Left cardiac atrium (tissue), 4 donors: ENCODE measurements at places on chromosomes 11 and 22.
A peak's percentile ranks its signal among the peaks of the same experiment; 100 is the strongest.

DNA sequence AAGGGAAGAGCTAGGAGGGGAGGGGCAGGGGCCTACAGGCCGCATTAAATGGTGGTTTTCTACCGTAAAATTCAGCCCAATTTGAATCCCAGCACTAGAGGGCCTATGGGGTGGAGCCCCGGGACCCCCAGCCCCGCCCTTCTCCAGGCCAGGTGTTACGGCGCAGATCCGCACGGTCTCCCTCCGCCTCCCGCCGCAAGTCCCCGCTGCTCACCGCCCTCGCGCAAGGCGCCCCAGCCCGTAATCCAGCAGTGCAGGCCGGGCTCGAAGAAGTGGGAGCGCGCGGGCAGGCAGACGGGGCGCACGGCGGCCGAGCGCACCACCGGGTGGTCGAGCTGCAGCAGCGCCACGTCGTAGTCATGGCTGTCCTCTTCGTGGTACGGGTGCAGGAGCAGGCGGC, 17.3 kb downstream of the KCTD17 start:
- DNase-seq: no peak

DNA sequence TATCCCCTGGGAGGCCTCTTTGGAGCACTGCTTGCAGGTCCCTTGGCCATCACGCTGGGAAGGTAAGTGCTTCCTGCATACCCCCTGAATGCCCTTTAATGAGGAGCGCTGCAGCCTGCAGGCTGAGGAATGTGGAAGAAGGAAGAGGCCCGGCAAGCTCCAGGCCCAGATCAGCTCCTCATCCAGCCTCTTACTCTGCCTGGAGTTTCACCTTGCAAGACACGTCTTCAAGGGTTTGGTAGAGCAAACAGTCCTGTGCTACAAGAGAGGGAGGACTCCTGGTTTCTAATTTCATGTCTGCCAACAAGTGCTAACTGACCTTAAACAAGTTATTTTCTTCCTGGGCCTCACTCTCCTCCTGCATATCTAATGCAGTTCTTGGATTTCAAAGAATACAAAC, 10.9 kb downstream of the SLC2A11 start:
- no peak for DNase-seq

GRCh38 chr11:60821827-60822599, 19.9 kb upstream of the CCDC86 start:
- DNase-seq: no peak

GRCh38 chr11:70606248-70606950, 208.1 kb downstream of the CTTN start:
- no peak for DNase-seq

DNA sequence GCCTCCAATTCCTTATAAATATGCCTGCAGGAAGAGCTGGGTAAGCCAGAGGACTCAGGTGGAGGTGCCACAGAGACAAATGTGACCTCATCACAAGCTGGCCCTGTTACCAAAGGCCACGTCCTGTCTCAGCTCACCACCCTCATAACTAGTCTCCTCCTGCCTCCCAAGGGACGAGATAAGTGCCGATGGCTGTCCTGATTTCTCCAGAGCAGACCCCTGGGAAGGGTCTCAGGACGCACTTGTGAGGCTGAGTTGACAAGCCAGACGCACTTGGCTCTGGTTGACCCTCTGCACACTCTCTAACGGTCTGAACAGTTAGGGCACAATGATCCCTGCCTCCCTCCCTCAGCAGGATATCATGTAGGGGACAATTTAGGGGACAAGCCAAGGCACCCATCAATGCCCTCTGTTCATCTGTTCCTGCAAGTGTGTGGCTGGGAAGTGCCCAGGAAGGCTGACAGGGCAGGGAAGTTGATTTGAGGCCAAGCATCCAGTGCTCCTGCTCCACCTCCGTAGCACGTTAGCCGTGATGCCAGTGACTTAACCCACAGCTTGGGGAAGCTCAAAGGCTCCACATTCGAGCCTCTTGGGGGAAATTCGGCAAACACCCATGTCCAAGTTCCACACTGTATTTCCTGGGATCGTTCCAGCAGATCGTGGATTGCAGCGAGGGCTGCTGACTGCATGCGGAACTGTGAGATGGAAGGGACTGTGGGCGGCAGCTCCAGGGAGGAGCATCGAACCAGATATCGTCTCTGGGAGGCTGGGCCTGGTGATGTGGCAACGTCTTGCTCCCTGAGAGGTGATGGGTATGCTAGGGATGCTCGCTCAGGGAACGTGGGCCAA, 2.8 kb downstream of the SMIM38 start:
- DNase-seq: peak; percentile 51

- no peak for DNase-seq
Measured at GRCh38 chr22:28034145-28034759, 115.2 kb upstream of the PITPNB start.

DNA sequence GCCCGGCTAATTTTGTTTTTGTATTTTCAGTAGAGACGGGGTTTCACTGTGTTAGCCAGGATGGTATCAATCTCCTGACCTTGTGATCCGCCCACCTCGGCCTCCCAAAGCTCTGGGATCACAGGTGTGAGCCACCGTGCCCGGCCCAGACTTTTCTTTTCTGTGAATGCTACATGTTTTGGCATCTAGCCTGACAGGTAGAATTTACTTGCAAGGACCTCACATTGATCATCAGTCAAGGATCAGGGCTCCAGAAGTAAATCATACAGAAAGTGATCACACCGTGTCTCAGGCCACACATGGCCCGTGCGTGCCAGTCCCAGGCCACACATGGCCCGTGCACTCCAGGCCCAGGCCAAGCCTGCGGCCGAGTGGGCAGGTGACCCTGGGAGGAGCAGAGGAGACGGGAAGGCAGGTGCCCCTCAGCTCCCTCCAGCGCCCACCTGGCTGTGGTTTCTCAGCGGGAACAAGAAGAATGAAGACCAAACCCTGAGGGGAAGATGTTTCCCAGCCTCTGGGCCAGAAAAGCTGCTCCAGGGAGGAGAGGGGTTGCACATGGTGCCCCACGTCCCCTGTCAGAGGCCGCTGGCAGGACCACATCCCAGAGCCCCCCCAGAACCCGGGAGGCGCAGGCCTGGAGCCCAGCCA, 76.2 kb downstream of the BRD1 start:
- DNase-seq: no peak

DNA sequence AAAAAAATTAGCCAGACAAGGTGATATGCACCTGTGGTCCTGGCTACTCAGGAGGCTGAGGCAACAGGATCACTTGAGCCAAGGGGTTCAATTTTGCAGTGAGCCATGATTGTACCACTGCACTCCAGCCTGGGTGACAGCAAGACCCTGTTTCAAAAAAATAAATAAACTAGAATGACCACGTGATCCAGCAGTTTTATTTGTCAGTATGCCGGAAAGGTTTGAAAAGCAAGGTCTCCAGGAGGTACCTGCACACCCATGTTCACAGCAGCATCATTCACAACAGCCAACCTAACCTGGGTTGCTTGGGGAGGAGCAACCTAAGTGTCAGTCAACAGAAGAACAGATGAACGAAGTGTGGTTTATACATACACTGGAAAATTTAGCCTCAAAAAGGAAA, 78.7 kb upstream of the SEPTIN5 start:
- DNase-seq: no peak

GRCh38 chr11:123193742-123194141, 1.3 kb downstream of the CLMP start:
- DNase-seq: no peak

DNA sequence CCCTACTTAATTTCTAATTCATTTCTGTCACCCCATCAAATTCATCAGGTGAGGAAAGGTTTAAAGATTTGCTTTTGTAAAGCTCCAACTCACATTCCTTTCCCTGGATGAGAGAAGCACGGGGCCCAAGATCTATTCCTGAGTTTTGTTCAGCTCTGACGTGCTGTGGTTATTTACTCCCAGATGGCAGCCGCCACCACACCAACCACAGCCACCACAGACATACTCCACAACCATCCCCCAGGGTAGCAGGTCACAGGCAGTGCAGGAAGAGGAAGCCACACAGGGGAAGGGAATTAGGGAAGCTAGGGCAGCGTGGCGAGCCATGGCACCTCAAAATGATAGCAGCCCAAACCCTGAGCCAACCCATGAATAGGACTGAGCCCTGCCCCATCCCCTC, 63.5 kb upstream of the CSNK2A3 start:
- peak; percentile 44 for DNase-seq

DNA sequence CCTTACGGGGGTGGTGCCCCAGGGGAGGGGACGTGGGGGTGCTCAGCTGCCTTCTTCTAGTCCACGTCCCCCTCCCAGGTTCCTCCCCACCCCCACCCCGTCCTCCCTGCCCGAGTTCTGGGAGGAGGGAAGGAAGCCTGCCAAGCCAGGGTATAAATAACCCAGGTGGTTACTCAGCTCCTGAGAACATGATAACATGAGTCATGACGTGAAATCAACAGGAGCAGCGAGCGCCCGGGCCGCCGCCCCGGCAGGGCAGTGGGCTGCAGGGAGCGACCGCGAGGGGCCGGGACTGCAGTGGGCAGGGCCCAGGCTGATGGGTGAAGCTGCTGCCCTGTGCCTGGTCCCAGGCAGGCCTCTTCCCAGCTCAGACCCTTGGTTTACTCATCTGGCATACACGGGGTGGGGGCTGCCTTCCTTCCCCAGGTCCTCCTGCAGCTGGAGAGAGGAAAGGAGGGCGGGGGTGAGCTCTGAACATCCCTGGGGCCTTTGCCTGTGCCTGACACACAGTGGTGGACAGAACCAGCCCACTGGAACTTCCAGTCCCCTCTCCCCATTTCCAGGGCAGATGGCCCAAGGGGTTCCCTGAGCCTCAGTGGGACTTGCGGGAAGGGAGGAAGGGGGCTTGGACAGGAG, 8.8 kb upstream of the PDGFB start:
- DNase-seq: peak; percentile 70

GRCh38 chr11:43825217-43825816, 55.3 kb upstream of the ALKBH3 start:
- no peak for DNase-seq

- DNase-seq: no peak
Measured at GRCh38 chr11:6653097-6653496, 2.5 kb downstream of the DCHS1 start.

DNA sequence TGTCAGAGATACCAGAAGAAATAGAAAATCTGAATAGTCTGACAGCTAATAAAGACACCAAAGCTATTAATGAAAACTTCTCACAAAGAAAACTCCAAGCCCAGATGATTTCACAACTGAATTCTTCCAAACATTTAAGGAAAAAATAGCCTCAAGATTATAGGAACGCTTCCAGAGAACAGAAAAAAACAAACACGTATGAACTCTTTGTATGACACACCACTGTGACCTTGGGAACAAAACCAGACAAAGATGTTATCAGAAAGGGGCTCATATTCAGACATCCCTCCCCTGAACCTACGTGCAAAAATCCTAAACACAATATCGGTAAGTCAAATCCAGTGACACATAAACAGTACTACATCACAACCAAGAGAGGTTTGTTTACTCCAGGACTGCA, 23.5 kb downstream of the CERK start:
- no peak for DNase-seq

GRCh38 chr11:104073950-104074705, 37.7 kb downstream of the DDI1 start:
- no peak for DNase-seq

DNA sequence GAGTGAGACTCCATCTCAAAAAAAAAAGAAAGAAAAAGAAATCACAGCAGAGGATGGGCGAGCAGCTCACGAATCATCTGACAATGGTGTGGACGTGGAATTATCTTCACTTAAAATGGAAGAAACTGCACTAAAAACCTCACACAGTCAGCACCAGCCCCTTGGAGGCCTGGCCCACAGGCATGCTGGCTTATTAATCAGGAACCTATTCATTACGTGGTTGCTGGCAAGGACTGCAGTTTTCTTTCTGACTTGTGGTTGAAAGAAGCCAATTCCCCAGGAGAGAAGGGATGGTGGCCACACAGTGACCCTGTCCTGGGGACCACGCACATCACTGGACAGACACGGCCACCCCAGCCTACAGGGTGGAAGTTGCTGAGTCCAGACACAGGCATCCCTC, 401.1 kb downstream of the CTTN start:
- DNase-seq: no peak

GRCh38 chr11:133727774-133728173, 117.5 kb downstream of the SPATA19 start:
- DNase-seq: no peak

DNA sequence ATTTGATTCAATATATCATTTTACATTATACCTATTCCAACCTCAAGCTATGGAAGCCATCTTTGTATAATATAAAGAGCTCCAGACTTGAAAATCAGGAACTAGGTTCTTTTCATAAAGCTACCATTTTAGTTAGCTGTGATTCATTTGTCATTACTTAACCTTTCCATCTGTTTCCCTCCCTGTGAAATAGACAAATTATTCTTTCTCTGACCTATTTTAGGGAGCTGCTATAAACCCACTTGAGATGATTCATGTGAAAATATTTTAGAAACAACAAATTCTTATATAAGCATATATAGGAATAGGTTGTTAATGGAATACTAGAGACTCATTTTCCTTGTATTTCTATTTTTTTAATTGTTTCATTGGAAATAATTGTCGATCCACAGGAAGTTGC, 1012.1 kb downstream of the OPCML start:
- DNase-seq: no peak

- DNase-seq: no peak
Measured at GRCh38 chr11:108587109-108587508, 6.5 kb downstream of the EXPH5 start.

GRCh38 chr11:45232341-45233080, 53.6 kb downstream of the SYT13 start:
- no peak for DNase-seq

DNA sequence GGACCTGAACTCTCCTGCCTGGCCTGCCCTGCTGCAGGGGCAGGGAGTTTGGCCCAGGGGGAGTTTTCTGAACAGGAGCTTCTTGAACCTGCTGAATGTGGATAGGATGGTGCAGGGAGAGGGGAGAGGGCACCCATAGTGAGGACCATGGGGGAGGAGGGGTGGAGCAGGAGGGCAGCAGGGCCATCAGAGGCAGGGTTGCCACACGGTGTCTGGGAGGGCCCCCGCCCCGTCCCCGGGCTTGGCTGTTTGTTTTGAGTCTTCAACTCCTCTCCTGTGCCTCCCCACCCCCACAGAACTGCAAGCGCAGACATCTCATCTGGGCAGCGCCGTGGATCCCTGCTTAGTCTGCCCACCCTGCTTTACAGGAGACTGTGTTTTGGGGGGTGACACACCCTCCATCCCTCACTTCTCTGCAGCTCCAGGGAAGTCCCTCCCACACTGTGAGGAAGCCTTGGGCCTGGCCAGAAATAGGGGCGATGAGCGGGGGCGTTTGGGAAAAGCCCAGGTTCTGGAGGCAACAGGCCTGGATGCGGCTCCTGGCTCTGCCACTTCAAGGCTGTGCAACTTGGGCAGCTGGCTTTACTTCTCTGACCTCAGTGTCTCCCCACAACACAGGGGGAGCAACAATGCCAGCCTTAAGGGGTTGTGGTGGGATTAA, 14.4 kb downstream of the NFAM1 start:
- DNase-seq: no peak

DNA sequence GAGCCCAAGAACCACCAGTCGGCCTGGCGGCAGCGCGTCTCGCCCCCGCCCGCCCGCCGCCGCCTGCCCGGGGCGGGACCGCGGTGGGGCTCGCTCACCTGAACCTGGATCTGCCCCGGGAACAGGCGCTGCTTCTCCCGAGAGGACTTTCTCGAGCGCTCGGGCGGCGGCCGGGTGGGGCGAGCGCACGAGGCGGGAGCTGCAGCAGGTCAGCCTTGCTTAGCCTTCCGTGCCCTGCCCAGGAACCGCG, 133 bp downstream of the MYH9 start:
- no peak for DNase-seq
